ENCODE measurements at places on chromosomes 11 and 22.

DNA sequence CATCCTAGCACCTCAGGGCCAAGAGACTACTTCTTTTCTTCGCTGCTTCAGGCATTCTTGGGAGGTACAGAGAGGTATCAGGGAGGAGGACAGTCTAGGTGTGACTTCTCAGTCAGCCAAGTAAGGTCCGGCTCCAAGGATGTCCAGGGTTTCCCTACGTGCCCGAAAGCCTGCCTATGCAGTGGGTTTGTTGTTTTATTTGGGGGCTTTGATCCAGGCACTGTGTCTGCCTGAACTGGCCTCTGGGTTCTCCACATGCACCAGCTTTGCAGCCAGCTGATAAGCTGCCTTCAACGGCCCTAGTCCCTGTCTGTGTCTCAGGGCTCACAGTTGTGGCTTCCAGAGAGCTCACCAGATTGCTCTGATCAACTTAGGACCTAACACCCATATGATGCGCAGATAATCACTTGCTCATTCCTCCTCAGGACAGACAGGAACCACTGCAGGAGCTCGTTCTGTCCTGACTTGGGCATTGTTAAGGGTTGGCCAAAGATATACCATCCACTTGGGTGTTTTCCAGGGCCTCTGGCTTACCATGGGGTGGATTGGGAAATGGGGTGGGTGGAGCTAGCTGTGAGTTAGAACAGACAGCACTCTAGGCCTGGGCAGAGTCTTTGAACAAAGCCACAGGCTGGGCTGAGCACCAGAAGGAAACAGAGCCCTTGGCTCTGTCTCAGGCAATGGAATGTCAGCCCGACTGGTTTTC, 45.5 kb upstream of the CRYBB3 start:
- no peak for DNase-seq

DNA sequence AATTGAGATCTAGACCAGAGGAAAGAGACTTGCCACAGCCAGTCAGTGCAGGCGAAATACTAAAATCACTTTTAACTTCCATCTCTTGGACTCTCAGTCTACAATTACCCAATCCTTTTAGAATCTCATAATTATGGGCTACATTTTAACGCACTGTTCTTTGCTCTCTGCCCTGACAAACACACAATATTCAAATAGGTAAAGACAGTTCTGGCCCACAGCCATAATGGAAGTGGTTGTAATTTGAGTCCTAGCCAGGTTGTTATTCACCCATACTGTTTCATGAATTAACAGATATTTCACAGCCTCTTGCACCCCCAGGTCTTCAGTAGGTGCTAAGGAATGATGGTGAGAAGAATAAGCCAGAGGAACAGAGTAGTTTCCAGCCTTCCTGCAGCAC, 830 bp downstream of the C11orf97 start:
- no peak for DNase-seq

DNA sequence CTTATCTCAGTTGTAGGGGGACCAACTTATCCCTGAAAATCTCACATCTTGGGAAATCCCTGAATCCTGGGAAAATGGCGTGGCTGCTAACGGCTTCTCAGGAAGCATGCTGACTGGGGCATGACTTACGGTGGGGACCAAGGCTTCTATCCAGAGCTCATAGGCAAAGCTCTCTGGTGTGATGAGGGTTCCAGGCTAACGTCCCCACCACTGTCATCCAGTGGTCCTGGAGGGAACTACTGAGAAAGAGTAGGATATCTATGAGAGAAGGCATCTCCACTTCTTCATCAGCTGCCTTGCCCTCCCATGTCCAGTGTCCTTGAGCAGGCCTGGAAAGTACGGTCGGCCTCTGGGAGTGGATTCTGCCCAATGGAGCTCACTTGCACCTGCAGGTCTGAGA, 210.4 kb upstream of the B3GAT1 start:
- DNase-seq, result no peak

GRCh38 chr11:96361778-96362177, 18.8 kb upstream of the MAML2 start:
- DNase-seq, result no peak

- no peak for DNase-seq
Measured at GRCh38 chr11:86930957-86931547, 24.1 kb downstream of the FZD4 start.

DNA sequence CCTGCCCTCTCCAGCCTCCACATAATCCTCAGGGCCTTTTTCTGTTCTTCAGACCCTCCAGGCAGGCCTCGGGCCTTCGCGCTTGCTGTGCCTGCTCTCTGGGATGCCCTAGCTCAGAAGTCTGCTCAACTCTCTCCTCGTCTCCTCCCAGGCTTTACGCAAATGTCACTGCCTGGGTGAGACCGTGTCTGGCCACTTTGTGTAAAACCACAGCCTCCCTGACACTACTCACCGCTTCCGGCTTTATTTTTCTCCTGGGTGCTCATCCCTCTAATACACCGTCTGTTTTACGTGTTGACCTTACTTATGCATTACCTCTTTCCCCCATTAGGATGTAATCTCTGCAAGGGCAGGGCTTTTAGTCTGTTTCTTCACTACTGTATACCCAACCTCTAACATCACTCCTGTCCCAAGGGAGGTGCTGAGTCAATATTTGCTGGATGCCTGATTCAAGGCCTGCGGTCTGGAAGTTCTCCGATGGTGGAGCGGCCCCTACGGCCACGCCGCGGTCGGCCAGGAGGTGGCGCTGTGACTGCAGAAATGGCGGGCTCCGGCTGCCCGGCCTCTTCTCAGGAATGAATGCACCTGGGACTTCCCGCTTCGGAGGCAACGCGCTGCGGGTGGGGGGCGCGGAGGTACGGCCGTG, 58.2 kb upstream of the THY1 start:
- peak; percentile 15 for DNase-seq

- no peak for DNase-seq
Measured at GRCh38 chr22:20646906-20647305, 127.0 kb upstream of the SERPIND1 start.

GRCh38 chr11:82857145-82857544, 43.1 kb downstream of the PRCP start:
- no peak for DNase-seq

- no peak for DNase-seq
Measured at GRCh38 chr11:108037636-108038035, 28.9 kb downstream of the CUL5 start.

DNA sequence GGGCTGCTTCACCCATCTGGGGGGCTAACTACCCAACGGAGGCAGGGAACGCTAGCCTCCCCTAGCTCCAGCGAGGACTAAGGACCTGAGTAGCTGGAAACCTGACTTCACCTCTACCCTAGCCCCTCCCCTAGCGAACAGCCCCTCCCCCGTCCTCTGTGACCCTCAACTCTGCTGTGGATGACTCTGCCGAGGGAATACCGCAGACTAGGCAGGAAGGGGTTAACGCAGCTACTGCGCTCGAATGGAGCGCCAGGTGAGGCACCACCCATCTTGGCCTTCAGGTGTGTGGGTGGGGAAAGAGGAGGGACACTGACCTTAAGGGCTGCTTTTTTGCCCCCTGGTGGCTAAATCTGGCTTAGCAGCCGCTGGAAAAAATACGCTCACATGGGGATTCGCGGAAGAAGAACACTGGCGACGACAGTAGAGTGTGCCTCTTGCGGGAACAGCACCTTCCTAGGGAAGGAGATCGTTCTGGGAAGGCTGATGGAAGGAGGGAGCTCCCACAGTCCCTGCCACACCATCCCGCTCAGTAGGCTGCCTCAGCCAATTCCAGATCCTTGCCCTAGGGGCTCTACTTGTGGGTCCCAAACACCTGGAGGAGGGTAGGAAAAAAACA, 4.5 kb upstream of the BCL9L start:
- DNase-seq, result peak; percentile 76

DNA sequence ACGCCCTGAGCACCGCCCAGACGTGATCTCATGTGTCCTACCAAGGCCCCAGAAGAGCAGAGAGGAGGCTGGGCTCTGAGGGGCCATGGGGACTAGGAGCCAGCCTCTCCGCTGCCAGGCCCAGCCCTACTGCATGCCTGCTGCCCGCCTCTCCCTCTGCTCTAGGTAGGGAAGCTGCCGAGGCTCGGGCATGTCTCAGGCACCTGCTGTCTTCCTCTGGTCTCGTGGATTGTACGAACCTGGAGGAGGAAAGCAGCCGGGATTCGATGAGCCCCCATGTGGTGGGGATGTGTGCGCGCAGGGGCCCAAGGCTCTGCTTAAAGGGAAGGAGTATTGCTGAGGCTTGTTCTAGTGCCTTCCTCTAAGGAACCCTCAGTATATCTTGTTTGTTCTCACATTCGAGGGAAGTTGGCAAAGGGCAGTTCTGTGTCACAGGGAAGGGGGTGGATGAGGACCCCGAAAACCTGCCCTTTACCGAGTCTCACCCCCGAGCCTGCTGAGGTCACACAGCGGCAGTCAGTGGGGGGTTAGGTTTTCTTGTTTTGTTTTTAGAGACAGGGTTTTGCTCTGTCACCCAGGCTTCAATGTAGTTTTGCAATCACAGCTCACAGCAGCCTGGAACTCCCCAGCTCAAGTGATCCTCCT, 21.2 kb downstream of the DAGLA start:
- no peak for DNase-seq

GRCh38 chr22:27874185-27874584, 44.9 kb downstream of the PITPNB start:
- DNase-seq, result no peak

- no peak for DNase-seq
Measured at GRCh38 chr22:37328017-37328416, 45.7 kb downstream of the CYTH4 start.

- DNase-seq, result no peak
Measured at GRCh38 chr11:109241988-109242536, 179.9 kb upstream of the C11orf87 start.

DNA sequence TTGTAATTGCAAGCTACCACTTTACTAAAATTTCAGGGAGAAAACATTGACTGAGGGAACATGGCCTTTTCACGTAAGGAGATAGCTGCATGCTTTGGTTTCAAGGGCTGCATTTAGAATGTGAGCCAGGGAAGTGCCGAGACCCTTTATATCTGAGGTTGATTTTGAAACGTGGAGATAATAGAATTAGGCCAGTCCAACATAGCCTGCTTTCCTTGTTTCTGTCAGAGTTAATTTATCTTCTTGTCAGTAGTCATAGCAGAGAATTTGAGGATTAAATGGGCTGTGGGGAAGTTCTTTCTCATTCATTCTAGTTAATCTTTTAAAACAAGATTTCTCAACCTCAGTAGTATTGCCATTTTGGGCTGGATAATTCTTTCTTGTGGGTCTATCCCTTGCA, 12.2 kb downstream of the ALKBH3 start:
- no peak for DNase-seq

GRCh38 chr11:96088914-96089313, 165.0 kb upstream of the MTMR2 start:
- no peak for DNase-seq

DNA sequence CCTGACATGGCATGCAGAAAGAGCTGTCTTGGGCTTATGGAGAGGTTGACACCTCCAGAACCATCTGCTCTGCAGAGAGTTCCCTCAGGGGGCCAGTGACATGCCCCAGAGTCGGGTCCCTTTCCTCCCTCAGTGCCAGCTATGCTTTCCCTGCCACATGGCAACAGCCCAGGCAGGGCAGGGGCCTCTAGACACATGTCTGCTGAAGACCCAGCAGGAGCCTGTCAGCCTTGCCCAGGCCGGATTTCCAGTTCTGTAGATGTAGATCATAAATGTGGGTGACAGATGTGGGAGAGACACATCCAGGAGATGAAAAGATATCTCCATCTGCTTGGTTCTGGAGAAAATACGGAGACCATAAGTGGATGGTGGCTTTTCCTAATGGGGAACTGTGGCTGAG, 25.5 kb downstream of the NAV2 start:
- DNase-seq, result no peak

DNA sequence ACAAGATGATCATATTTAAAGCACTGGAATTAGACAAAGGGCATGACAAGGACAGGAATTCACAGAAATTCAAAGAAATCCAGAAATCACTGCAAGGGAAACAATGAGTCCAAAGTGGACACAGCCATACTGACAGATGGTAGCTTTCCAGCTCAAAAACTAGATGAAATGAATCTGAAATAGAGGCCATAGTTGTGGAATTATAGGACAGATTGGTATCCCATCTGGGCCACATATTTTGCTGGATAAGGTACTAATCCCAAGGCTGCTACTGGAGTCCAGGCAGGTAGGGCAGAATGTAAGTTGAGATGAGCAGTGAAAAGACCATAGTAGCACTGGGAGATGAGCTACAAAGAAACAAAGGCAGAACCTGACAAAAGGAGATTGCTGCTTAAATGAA, 258.3 kb upstream of the ANO3 start:
- DNase-seq, result no peak

- DNase-seq, result no peak
Measured at GRCh38 chr11:85619499-85619898, 7.6 kb downstream of the DLG2 start.

- DNase-seq, result no peak
Measured at GRCh38 chr11:108518581-108518980, 20.4 kb upstream of the POGLUT3 start.

DNA sequence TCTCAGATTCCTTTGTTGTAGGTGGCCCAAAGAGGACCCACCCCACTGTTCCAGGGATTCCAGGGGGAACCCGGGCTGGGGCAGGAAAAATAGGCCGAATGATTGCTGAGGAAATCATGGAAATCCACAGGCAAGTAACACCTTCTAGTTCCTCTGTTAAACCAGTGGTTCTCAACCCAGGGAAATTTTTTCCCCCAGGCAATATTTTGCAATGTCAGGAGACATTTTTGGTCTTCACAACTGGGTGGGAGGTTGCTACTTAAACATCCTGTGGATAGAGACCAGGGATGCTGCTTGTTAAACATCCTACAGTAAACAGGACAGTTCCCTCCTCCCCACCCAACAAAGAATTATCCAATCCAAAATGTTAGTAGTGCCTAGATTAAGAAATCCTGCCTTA, 84.7 kb downstream of the BTBD10 start:
- no peak for DNase-seq

GRCh38 chr11:84806354-84806753, 820.8 kb downstream of the DLG2 start:
- DNase-seq, result no peak

DNA sequence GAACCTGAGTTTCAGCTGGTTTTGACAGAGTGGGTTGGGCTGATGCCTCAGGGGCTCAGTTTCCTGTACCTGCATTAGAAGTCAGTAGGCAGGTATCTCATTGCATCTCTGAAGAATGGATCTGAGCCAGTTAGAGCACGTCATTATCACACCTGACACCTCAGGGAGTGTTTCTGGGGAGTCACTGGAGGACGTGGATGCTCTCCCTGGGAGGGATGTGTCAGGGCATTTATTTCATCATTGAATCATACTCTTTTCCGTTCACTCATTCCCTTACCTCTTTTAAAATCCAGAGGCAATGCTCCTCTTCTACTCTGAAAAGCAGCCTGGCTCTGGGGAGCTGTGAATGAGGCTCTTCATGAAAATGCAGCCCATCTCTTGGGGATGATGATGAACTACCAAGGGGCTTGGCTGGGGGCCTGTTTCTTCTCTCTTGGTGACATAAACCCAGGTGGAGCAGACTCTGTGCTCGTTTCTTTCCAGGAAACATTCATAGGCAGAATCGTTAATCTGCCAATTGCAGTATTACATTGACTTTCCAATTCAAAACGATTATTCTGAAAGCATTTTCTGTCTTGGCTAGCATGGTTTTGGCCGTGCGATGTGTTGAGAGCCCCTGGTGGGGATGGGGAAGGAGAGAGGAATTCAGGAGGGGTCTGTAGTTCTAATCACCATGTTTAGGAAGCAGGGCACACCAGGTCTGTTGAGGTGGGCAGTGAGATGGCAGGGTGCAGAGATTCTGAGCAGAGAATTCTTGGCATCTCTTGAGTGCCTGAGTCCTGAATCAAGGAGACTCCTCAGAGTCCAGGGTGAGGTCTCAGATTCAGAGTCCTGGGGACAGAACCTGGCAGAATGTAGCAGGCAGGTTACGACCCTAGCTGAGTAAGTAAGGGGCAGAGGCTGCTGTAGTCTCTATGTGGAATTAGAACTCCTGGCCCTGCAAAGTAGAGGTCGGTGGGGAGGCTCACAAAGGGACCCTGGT, 12.6 kb downstream of the PARVA start:
- DNase-seq, result no peak
